Activated CD8-positive, alpha-beta memory T cell treated with anti-CD3 and anti-CD28 coated beads for 1 hour (primary cell): ENCODE measurements at places on chromosomes 5 and 9.

GRCh38 chr9:130682421-130683121 lies 11.0 kb upstream of the EXOSC2 start:
- no peak for DNase-seq

- DNase-seq = no peak
Observed at GRCh38 chr5:155027993-155028629, 14.6 kb downstream of the KIF4B start.

GRCh38 chr9:97675655-97676054 lies 21.5 kb downstream of the XPA start:
- no peak for DNase-seq

DNA sequence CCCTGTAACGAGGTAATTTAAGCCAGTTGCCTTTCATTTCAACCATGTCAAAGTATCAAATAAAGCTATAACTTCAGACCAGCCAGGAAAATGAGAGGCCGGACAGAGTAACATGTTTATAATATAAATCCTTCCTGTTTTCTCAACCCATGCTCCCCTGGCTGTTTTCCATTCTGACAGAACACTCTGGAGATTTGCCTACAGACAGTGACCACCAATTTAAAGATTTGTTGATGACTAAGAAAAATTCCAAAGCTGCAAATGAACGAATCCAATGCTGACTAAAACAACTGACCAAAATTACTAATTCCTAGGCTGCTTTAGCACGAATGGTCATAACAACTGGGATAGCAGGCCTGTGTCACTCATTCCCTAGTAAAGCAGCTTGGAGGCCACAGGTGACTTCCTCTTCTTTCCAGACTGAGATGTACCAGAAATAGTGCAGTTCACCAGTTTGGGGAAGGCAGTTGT lies 141.4 kb downstream of the AOPEP start:
- no peak for DNase-seq

DNA sequence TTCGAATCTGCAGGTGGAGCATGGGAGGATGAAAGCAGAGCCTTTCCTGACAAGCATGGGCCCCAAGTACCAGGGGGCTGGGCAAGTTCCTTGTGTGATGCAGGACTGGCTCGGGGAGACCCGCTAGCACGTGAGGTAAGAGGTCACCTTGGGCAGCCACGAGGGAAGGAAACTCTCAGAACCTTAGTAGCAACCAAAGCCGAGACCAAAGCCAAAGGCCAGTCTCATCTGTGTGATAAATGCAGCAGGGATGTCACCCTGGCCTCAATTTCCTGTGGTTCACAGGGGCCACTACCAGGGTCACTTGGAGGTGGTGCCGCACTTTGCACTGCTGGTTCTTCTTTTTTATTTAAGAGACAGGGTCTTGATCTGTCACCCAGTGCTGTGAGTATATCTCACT lies 39.5 kb downstream of the PRRT1B start:
- no peak for DNase-seq

DNA sequence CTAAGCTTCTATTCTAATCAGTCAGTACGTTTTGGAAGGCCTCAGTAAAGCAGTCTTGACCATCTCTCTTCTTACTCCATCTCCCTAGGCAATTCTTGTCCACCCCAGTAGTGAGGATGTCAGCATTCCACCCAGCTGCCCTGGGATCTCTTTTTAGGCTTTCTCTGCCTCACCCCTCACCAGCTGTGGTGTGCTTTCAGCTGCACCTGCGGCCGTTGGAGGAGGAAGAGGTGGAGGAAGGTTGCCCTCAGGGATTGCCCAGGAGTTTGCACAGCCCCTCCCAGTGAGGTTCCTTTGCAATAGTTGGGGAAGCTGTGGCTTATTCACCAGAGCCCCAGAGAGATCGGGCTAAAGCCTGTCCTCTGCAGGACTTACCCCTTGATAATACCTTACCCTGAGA lies 615.8 kb downstream of the BNC2 start:
- DNase-seq = no peak

GRCh38 chr5:130994496-130995253 lies 170.4 kb downstream of the HINT1 start:
- DNase-seq = no peak

GRCh38 chr5:73644385-73644963 lies 18.5 kb downstream of the ARHGEF28 start:
- DNase-seq = no peak

DNA sequence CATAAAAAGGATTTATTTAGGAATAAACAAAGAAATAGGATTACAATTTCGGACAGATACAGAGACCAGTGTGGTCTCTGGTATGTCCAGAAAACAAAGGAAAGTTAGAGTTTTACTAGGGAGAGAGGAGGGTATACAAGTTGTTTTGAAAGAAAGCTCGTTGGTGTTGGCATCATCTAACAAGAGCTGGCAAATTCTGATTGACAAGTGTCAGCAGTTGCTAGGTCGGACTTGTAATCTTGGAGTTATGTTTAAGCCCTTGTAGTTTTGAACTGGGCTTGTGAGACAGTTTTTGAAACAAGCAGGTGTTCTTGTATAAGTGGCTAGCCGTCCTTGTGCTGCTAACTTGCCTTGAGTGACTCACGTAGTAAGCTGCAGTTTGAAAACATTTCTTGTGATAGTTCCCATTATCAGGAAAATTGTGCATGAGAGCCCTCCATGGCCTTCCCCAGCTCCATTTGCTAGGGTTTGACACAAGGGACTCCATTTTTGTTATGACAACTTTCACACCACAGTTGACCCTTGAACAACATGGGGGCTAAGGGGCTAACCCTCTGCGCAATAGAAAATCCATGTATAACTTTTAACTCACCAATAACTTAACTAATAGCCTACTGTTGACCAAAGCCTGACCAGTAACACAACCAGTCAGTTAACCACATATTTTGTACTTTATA lies 48.1 kb downstream of the ZNF622 start:
- DNase-seq = no peak

- DNase-seq = no peak
Observed at GRCh38 chr9:135359764-135360163, 119.8 kb upstream of the PPP1R26 start.

DNA sequence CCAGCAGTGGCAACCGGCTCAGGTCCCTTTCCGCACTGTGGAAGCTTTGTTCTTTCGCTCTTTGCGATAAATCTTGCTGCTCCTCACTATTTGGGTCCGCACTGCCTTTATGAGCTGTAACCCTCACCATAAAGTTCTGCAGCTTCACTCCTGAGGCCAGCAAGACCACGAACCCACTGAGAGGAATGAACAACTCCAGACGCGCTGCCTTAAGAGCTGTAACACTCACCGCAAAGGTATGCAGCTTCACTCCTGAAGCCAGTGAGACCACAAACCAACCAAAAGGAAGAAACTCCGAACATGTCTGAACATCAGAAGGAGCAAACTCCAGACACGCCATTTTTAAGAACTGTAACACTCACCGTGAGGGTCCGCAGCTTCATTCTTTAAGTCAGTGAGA lies 103.5 kb downstream of the GLIS3 start:
- no peak for DNase-seq

DNA sequence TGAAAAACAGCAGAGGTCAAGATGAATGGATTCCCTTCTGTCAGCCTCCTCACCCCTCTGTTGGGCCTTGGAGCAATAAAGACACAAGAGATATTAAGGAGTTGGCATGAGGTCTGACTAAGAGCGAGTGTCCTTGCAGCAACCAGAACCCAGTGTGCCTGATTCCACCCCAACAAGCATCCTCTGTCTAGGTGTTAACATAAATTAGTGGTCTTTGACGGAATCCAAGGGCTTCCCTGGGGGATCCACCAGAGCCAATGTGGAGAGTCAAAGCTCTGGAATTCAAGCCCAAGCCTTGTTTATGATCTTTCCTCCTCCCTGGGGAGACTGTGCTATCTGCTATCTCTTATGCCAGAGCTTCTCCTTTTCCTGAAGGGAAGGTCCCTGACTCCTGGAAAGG lies 128.1 kb upstream of the SMIM23 start:
- no peak for DNase-seq

DNA sequence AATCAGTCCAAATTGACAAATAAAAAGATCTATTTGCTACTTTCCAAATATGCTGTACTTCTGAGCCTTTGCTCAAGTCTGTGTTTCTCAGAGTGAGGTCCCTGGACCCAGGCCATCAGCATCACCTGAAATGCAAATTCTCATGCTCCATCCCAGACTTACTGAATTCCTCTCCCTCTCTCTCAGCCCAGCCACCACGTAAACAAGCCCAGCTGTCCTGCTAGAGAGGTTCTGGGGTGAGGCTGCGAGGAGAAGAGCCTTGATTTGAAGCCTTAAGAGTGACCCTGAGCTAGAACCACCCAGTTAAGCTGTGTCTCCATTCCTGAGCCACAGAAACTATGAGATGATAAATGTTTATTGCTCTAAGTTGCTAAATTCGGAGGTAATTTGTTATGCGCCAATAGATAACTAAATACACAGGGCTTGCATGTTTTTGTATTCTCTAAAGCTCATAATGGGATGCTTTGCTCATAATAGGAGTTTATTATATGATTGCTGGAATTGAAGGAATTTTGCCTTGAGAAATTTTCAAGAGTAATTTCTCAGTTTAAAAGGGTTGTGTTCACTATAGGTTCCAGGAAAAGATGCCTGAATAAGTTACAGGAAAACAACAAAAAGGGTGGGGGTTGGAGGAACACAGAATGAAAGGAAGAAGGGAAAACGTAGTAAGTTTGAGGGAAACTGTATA lies 98.9 kb upstream of the SPATA31D4 start:
- no peak for DNase-seq

DNA sequence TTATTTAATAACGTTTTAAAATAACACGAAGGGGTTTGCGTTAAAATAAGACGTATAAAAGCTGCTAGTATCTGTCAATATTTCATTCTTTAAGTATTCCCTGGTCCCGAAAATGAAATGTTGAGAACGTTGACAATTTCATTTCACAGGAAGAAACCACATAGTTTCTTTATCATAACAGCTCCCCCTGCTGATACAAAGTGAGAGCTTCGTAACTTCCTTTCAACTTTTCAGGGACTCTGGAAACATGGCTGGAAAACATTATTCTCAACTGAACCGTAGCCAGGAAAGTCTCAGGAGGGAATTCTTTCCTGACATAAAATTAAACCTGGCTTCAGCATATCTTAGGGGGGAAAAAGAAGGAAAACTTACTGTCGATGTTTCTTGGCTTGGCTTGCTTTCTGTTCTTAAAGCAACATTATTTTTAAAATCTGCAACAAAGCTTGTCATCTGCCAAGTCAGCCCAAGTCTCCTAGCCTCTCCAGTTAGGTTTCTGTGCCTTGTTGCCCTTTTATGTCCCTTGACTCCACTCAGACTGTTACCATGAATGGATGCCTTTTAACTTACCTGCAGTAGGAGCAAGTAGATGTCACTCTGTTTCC lies 122.9 kb upstream of the DAB2 start:
- DNase-seq = no peak

GRCh38 chr5:128765448-128766061 lies 199.7 kb upstream of the SLC27A6 start:
- DNase-seq = no peak

DNA sequence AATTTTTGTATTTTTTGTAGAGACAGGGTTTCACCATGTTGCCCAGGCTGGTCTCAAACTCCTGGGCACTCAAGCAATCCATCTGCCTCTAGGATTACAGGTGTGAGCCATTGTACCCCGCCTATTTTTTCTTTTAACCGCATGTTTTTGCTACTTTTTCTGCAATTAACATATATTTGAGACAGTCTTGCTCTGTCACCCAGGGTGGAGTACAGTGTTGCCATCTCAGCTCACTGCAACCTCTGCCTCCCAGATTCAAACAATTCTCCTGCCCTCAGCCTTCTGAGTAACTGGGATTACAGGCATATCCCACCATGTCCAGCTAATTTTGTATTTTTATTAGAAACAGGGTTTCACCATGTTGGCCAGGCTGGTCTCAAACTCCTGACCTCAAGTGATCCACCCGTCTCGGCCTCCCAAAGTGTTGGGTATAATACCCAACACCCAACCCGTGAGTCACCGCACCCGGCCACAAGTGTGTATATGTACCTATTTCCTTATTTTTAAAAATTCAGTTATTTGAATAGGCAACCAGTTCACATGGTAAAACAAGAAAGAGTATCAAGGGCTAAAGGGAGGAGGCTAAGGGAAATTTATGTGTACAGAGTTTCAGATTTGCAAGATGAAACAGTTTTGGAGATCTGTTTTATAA lies 13.3 kb downstream of the PHAX start:
- no peak for DNase-seq

GRCh38 chr5:99721506-99721905 lies 792.7 kb upstream of the CHD1 start:
- DNase-seq = no peak

GRCh38 chr9:135590486-135591079 lies 29.0 kb downstream of the PAEP start:
- DNase-seq = no peak

- DNase-seq = no peak
Observed at GRCh38 chr5:170211575-170212334, 21.0 kb upstream of the C5orf58 start.

DNA sequence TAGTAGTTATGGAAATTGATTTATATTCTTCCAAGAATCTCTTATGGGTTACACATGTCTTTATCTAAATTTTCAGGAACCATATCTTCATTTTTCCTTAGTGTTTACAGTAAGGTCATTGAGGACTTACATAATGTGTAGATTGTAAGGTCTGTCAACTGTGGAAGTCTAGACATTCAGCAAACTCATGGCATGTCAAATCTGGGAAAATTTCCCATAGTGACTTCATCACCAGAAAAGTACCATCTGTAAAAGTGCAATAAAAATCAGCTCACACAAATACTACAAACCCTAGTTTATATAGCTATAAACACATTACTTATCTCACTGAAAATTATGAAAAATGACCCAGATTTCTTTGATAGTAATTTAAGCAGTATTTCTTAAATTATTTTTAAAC lies 419.4 kb downstream of the MTRR start:
- no peak for DNase-seq

DNA sequence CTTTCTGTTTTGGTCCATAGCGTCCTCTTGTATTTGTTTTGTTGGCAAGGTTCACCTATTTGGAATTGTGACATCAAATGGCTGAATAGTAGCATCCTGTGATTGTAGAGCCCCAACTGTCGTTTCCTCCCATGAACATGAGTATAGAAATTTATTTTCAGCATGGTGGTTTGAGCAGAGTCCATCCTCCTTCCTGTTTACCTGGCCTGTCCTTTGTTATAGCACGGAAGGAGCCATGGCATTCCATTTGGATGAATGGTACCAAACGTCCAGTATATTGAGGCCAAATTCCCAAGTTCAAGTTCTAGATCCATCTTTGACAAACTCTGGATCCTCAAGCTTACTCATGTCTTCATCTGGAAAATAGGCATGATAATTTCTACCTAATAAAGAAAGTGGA lies 16.8 kb downstream of the RASGRF2 start:
- no peak for DNase-seq

DNA sequence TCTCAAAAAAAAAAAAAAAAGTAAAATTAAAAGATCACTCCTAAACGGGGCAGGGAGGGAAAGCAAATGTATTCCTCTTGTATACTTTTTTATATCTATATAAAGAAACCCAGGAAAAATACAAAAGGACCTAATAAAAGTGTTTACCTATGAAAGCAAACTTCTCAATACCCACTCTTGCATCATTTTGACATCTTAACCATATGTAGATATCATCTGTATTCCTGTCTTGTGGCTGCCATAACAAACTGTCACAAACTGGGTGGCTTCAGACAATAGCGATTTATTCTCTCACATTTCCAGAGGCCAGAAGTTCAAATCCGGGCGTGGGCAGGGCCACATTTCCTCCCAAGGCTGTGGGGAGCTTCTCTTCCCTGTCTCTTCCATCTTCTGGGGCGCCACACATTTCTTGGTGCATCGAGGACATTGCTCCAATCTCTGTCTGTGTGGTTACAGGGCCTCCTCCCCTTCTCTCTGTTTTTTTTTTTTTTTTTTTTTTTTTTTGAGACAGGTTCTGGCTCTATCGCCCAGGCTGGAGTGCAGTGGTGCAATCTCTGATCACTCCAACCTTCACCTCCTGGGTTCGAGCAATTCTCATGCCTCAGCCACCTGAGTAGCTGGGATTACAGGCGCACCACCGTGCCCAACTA lies 58.4 kb upstream of the IL17B start:
- DNase-seq = no peak
